ENCODE measurements at places on chromosomes 12 and 14.

- DNase-seq, result no peak
Observed at GRCh38 chr12:110785240-110785639, 42.5 kb upstream of the PPP1CC start.

DNA sequence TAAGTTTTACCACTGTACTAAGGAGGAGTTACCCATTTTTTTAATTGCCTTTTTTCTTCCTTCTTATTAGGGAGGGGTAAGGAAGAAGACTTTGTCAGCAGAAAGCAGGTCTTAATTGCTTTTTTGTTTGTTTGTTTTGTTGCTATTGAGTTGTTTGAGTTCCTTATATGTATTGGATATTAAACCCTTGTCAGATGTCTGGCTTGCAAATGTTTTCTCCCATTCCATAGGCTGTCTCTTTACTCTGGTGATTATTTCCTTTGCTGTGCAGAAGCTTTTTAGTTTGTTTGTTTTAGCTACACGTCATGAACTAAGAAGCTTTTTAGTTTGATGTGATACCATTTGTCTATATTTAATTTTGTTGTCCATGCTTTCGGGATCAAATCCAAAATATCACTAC is 13.3 kb downstream of the SPIC start:
- no peak for DNase-seq

DNA sequence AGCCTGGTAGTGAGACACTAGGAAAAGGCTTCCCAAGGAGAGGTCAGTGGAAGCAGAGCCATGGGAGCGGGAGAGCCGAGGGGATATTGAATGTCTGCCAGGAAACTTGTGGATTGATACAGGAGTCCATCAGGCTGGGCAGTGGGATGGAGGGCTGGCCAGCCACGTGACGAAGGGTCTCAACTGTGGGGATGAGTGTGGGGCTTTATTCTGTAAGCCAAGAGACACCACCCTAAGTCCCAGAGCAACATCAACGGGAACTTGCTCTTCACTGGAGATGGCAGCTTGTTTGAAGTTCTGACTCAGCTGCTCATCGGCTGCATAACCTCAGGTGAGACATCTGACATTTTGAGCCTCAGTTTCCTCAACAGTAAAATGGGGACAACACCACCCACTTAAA is 197.8 kb downstream of the VRK1 start:
- no peak for DNase-seq

- DNase-seq, result no peak
Observed at GRCh38 chr14:104666981-104667380, 22.4 kb upstream of the INF2 start.

DNA sequence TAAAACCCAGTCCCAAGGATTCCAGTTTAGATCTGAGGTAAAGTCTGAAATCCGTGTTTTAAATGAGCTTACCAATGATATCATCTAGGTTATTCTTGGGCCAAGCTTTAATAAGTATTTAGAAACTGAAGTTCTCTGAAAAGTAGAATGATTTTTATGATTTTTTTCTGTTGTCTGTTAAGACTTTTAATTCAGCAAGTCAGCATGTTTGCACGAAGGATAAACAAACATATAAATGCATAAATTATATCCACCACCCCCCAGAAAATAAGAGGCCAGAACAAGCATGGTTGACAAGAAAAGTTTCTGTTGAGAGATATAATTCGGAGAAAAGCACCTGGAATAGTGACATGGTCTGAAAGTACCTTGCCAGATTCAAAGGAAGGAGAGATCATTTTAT is 655.7 kb downstream of the NOVA1 start:
- no peak for DNase-seq

- DNase-seq, result no peak
Observed at GRCh38 chr14:103129301-103130016, 6.2 kb downstream of the TNFAIP2 start.

- no peak for DNase-seq
Observed at GRCh38 chr14:102262929-102263462, 42.0 kb downstream of the MOK start.

GRCh38 chr12:71661977-71662530 is 1.6 kb downstream of the ZFC3H1 start:
- DNase-seq, result peak; percentile 38

- no peak for DNase-seq
Observed at GRCh38 chr12:117334051-117334450, 27.4 kb downstream of the NOS1 start.

- no peak for DNase-seq
Observed at GRCh38 chr12:103729499-103729898, 111.5 kb downstream of the NT5DC3 start.

- DNase-seq, result no peak
Observed at GRCh38 chr14:29232711-29233110, 466.1 kb downstream of the FOXG1 start.

- no peak for DNase-seq
Observed at GRCh38 chr12:124443931-124444712, 123.3 kb downstream of the NCOR2 start.

- no peak for DNase-seq
Observed at GRCh38 chr14:104036212-104036611, 49.3 kb upstream of the ASPG start.

- DNase-seq, result peak; percentile 18
Observed at GRCh38 chr14:89178800-89179535, 238.1 kb downstream of the FOXN3 start.

DNA sequence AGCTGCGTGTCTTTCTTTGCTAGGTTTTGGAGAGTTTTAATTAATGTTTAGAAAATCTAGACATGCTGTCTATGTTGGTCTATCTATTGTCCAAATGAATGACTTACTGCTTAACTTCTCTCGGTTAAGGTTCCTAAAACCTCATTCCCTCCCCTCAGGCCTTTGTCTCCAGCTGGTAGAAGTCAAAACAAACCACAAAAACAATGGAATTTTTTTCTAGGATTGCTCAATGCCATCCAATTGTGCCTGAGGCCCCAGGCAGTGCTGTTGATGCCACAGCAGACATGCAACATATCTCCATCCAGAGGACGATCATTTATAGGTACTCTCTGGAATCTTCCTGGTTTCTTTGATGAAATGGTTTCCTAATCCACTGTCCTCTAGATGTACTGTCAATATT is 448.2 kb upstream of the TBX3 start:
- no peak for DNase-seq

DNA sequence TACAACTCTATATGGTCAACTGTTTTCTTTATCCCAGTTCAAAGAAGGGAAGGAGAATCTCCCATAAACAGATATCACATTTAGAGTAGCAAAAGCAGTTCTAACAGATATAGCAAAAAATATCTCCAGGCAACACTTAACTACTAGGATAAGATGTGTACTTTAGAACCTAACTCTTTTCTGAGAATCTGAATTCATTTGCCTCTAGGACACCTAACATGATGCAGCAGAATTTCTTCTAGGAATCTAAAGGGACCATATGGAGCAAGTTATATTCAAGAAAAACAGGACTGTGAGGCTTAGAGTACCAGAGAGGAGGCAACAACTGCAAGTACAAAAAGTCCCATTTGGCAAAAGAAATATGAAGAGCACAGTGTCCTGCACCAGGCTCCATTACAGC is 24.4 kb upstream of the CAPRIN2 start:
- no peak for DNase-seq

- DNase-seq, result no peak
Observed at GRCh38 chr14:51209457-51209856, 30.6 kb upstream of the TMX1 start.

DNA sequence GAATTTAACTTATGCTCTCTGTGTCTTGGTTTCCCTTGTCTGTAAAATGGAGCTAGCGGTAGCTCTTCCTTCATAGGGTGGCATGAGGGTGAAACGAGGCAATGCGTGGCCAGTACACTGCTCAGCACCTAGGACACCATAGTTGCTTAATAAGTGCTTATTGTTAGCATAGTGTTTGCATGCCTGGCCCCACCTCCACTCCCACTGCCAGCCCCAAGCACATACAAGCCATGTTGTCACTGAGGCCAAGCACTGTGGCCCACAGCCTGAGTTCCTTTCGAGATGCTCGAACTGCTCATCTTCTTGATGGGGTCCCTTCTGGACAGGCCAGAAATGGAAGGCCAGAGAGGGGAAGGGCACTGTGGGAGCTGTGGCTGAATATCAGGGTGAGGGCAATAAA is 839 bp downstream of the FICD start:
- no peak for DNase-seq

DNA sequence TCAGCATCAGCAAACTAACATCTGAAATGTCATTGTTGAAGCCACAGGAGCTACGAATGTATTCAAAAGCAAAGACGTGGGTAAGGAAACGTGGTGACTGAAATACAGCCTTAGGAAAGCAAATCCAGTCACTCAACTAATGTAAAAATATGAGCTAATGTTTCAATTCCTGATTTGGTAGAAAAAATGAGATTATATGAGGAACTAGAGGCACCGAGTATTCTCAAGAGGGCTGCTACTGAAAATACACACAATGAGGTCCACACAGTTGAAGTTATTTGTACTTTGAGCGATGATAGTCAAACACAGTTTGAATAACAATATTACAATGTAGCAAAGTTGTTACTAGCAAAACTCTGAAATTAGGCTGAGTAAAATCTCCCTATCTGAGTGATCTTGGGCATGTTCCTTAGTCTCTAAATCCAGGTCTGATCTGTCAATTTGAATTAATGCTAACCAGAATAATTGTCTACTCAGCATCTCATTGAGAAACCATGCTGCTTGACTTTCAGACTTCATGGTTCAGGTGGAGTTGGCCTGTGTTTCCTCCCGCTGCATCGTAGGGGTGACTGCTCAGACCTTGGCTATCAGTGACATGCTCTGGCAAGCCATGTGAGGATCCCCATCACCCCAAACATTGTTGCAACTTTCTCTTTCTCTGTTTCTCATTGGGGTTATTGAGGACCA is 467.1 kb upstream of the SOX5 start:
- no peak for DNase-seq

DNA sequence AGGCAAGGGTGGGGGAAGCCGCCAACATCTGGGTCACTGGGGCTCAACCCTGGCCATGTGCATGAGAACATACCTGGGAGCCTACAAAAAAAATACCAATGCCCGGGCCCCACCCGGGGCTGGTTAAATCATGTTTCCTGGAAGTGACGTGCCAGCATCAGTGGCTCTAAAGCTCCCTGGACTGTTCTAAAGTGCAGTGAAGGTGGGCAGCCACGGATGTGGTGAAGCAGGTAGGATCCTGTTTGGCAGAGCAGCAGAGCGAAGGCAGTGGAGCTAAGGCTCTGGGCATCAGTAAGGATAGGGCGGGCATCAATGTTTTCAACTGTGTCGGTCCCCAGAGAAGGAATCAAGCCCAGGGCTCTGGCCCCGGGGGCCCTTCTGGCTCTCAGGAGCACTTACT is 525 bp upstream of the GPR68 start:
- DNase-seq, result no peak

DNA sequence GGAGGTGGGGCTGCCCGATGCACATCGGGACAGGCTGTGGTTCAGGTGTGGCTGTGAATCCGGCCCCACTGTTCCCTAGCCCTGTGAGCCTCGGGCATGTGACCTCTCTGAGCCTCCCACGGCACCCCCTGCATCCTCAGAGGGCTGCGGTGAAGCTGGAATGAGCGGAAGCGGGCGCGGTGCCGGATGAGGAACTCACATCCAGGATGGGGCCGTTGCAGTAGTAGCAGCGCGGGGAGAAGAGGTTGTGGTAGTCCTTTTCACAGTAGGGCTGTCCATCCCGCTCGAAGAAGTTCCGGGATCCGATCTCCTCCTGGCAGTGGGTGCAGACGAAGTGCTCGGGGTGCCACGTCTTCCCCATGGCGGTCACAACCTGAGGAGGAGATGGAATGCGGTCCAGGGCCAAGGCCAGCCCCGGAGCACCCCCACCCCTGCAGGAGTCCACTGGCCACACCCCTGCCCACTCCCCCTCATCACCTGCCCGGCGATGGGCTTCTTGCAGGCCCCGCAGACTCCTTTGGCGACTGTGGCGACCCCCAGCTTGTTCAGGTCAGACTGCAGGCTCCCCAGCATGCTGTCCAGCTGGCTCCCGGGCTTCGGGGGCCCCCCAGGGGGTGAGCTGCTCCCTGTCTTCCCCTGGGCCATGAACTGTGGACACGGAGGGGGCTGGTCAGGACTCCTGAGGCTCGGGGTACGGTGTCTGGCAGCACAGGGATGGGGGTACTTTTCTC is 13.9 kb upstream of the RPLP0 start:
- no peak for DNase-seq

DNA sequence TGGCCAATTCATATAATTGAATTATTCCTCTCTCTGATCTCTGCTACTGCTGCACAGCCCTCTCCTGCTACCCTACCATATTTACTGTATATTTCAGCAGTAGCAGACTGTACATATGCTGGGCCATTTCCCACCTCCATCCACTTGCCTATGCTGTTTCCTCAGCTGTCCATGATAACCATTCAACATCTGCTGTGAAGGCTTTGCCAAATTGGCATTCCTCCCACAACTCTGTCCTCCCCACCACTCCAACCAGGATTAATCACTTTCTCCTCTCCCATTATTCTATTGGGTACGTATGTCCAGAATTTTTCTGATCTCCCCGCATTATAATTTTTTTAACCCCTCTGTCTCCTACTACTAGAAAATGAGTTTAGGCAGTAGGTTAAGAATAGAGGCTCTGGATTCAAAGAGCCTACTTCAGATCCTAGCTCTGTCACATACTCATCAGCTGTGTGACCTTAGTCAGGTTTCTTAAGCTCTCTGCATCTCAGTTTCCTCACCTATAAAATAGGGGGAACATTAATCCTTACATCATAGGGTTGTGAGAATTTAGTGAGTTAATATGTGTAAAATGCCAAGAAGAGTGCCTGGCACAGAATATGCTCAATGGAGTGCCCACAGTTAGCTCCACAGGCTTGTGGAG is 123.3 kb downstream of the KICS2 start:
- no peak for DNase-seq

GRCh38 chr12:111149299-111149698 is 219.6 kb downstream of the PHETA1 start:
- DNase-seq, result no peak

- DNase-seq, result no peak
Observed at GRCh38 chr14:79690960-79691359, 520.3 kb downstream of the DIO2 start.

GRCh38 chr14:93320489-93320888 is 12.3 kb downstream of the BTBD7 start:
- DNase-seq, result no peak

- DNase-seq, result no peak
Observed at GRCh38 chr14:77903937-77904617, 104.2 kb downstream of the ADCK1 start.

DNA sequence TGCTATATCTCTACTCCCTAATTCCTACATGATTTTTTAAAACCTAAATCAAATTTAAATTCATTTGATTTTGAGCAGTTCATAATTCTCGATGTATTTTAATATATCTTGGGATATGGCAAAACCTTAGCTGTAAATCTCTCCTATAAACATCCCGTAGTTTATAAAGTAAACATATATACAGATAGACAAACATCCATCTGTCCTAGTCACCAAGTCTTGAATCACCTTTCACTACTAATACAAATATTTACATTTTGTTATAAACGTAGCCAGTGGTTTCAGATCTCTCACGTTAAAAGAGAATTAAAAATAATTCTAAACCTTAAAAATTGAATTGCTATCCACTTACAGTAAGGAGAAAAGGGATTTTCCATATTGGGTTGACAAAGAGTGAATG is 107.0 kb downstream of the TSHR start:
- DNase-seq, result no peak

DNA sequence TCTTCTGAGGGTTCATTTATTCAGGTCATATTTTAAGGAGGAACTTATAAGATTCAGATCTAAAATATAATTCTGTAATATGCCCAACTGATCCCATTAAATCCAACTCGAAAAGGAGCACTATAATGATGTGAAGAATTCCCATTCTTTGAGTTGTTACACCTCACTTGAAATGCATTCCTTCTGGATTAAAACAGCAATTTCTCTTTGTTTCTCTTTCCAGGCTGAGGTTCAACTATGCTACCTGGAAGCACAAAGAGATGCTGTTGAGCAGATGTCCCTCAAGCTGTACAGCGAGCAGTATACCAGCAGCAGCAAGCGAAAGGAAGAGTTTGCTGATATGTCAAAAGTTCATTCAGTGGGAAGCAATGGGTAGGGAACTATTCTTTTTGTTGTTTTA is 260.6 kb upstream of the NPAS3 start:
- DNase-seq, result no peak
